Fibroblast of villous mesenchyme (primary cell): ENCODE measurements at places on chromosomes 12 and 14. TPM values are rescaled to one million over a fixed set of nuclear protein-coding genes. Genes with fewer than 3 reads are reported as not detected.

The DHH gene
- total RNA-seq, result not detected in 2 replicates

The TSPAN19 gene
- not detected in 2 replicates for total RNA-seq

The PAPLN gene
- 1.6 and 4.3 TPM in 2 replicates for total RNA-seq

The STON2 gene
- 0.32 TPM in 1 of 2 replicates, not detected in the other for total RNA-seq

The PRH2 gene
- 0.32 and 0.43 TPM in 2 replicates for total RNA-seq

The LUM gene
- 487 and 603 TPM in 2 replicates for total RNA-seq

The EID3 gene
- 11.6 and 25.0 TPM in 2 replicates for total RNA-seq

The RNASE7 gene
- total RNA-seq, result not detected in 2 replicates

The LRFN5 gene
- 0.97 and 1.7 TPM in 2 replicates for total RNA-seq

The TAS2R14 gene
- 4.5 and 6.9 TPM in 2 replicates for total RNA-seq

The ALDH2 gene
- 6.8 and 13.4 TPM in 2 replicates for total RNA-seq

The ARHGDIB gene
- total RNA-seq, result 17.3 and 30.6 TPM in 2 replicates

The HOXC12 gene
- total RNA-seq, result under 0.01 TPM in 2 replicates

The OTX2 gene
- total RNA-seq, result not detected in 2 replicates

The GYS2 gene
- total RNA-seq, result not detected in 2 replicates

The SIRT4 gene
- 1.3 and 1.6 TPM in 2 replicates for total RNA-seq

The EML5 gene
- 0.32 and 0.86 TPM in 2 replicates for total RNA-seq

The L2HGDH gene
- 3.5 and 4.3 TPM in 2 replicates for total RNA-seq

The B4GALNT3 gene
- under 0.01 TPM in 2 replicates for total RNA-seq

The CLEC2B gene
- total RNA-seq, result 40.6 and 47.9 TPM in 2 replicates

The MFAP5 gene
- total RNA-seq, result 0.86 and 4.8 TPM in 2 replicates

The ESYT1 gene
- total RNA-seq, result 300 and 327 TPM in 2 replicates

The DACT1 gene
- total RNA-seq, result 6.9 and 35.8 TPM in 2 replicates

The BMAL2 gene
- total RNA-seq, result 20.0 and 21.6 TPM in 2 replicates

The KERA gene
- total RNA-seq, result not detected in 2 replicates

The OR4K13 gene
- not detected in 2 replicates for total RNA-seq

The FAM181A gene
- not detected in 2 replicates for total RNA-seq

The C12orf54 gene
- total RNA-seq, result not detected in 2 replicates

The LTB4R2 gene
- 3.9 and 6.8 TPM in 2 replicates for total RNA-seq

The LPAR5 gene
- total RNA-seq, result not detected in 2 replicates

The MYH6 gene
- not detected in 2 replicates for total RNA-seq

The CCDC60 gene
- total RNA-seq, result not detected in 2 replicates

The CLEC2D gene
- total RNA-seq, result 3.9 and 4.5 TPM in 2 replicates
